ENCODE measurements at places on chromosomes 3 and 15.

DNA sequence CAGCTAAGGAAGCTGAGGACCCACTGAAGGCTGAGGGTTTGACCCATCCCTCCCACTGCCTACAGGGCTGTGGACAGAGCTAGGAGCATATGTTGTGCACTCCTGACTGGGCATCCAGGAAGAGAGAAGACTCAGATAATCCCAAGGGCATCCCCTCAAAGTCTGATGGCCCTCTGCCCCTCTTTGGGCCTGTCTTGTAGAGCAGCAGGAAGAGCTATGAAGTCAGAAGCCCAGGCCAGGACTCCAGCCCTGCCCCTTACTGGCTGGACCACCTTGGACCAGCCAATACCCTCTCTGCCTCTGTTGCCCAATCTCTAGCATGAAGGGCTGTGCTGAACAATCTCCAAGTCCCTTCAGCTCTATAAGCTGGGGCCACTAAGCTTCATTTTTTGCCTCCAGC is 210.8 kb downstream of the RPLP1 start:
- DNase-seq = no peak

- no peak for DNase-seq
Measured at GRCh38 chr3:127228866-127229265, 35.9 kb downstream of the PRR23E start.

DNA sequence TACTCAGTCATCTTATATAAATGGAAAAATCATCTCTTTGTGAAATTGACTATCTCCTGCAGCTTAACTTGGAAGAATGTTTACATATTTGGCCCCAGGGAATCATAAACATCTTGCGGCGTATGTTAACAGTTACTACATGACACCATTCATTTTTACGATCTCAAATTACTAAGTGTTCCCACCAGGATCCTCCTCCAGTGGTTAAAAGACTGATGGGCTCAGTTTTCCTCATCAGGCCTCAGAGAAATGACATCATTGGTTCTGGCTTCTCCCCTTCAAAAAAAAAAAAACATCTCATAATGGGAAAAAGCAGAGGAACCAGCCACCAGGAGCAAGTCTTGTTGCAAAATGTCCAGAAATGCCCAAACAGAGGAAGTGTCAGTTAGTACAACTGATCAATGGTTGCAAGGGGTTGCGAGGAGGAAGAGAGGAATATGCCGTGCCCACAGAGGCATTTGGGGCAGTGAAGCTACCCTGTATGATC is 70.5 kb upstream of the LIPC start:
- DNase-seq = no peak

GRCh38 chr3:153285194-153285641 is 123.2 kb downstream of the RAP2B start:
- DNase-seq = no peak

GRCh38 chr15:90003736-90004135 is 2.6 kb downstream of the ZNF710 start:
- no peak for DNase-seq

- DNase-seq = no peak
Measured at GRCh38 chr3:192840143-192840836, 77.4 kb downstream of the MB21D2 start.

DNA sequence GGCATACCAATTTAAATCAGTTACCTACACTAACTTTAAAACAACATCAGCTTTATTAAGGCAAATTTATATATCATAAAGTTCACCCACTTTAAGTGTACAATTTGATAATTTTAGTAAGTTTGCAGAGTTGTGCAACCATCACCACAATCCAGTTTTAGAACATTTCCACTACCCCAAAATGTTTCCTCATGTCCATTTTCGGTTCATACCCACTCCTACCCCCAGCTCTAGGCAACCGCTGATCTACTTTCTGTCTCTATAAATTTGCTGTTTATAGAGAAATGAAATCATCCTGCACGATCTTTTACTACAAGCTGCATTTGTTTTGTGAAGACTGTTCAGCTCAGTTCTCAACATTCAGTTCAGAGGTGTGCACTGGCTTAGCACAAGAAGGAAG is 31.5 kb upstream of the FAM81A start:
- DNase-seq = no peak

DNA sequence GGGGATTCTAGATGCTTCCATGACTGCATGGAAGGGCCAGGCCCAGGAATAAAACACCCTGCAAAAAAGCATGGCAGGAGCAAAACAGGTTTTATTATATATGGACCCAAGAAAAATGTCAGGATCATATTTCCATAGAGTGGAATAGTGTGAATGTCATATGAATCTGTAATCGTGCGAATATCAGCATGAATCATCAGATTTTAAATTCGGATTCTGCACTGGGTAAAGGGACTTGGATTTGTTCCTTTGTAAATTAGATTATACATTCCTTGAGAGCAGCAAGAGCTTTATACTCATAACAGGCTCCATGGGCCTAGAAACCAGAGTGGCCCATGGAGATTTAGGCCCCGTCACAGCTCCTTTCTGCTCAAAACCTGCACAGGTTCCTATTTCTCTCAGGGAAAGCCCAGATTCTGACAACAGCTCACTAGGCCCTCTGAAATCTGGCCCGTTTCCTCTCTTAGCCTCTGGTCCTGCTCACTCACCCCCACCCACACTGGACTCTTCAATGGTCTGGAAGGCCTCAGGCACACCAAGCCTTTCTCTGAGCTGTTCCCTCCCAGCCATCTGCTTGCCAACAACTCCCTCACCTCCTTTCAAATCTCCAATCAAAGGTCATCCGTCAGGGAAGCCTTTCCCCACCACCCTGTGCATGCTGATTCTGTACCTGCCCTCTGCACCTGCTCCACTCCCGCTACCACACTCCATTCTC is 76.0 kb downstream of the FEM1B start:
- no peak for DNase-seq

- peak; percentile 26 for DNase-seq
Measured at GRCh38 chr3:179146911-179147513, 1.1 kb upstream of the PIK3CA start.

DNA sequence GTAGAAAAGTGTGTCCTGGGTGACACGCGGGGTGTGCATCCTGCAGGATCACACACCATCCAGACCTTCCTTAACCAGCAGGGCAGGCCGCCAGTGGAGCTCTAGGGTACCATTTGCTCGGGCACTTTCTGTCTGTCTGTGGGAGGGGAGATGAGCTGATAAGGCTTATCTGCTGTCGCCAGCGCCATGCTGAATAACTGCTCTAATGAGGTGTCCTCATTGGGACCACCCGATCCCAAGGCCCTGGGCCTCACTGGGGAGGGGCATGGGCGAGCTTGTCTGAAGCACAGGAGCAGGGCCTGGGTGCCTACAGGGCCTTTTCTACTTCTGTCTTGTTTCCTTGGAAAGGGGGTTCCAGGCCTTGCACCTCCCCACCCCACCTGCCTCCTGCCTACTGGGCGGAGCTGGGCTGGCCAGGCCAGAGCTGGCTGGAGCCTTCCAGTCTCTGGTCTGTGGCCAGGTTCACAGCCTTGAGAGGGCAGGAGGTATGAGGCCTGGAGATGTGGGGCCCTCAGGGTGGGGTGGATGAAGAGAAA is 2.5 kb upstream of the GATA2 start:
- DNase-seq = no peak

- no peak for DNase-seq
Measured at GRCh38 chr3:37493485-37494080, 319.2 kb upstream of the LRRFIP2 start.

DNA sequence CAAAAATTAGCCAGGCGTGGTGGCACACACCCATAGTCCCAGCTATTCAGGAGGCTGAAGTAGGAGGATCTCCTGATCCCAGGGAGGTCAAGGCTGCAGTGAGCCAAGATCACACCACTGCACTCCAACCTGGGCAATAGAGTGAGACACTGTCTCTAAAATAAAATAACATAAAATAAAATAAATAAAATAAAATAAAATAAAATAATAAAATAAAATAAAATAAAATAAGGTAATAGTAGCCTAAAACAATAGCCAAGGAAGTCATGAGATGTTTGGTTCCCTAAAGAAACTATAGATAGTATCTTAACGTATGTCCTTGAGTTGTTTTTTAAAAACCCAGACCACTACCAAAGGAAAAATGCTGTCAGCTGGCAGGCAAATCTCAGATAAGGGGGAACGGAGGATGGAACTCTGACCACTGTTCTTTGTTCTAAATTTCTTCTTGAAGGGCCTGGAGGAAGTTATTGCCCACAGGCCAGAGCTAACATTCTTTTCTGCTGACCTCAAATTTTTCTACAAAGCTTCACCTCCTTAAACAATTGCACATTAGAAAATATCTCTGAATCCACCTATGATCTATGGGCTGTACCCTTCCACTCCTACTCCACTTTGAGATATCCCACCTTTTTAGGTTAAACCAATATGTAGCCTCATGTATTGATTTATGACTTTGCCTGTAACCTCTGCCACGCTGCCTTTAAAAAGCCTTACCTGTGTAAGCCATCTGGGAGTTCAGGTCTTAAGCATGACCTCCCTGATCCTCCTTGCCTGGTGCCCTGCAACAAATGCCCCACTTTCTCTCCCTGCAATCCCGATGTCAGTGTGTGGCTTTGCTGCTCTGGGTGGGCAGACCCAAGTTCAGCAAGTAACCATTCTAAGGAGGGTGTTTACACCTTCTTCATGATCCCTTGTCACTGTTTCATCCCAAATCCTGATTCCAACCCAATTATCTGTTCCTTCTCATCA is 126.2 kb upstream of the BHLHE40 start:
- DNase-seq = no peak

- no peak for DNase-seq
Measured at GRCh38 chr15:89399238-89400115, 64.9 kb upstream of the POLG start.

- peak; percentile 45 for DNase-seq
Measured at GRCh38 chr3:193095366-193095765, 145.7 kb upstream of the PLAAT1 start.

DNA sequence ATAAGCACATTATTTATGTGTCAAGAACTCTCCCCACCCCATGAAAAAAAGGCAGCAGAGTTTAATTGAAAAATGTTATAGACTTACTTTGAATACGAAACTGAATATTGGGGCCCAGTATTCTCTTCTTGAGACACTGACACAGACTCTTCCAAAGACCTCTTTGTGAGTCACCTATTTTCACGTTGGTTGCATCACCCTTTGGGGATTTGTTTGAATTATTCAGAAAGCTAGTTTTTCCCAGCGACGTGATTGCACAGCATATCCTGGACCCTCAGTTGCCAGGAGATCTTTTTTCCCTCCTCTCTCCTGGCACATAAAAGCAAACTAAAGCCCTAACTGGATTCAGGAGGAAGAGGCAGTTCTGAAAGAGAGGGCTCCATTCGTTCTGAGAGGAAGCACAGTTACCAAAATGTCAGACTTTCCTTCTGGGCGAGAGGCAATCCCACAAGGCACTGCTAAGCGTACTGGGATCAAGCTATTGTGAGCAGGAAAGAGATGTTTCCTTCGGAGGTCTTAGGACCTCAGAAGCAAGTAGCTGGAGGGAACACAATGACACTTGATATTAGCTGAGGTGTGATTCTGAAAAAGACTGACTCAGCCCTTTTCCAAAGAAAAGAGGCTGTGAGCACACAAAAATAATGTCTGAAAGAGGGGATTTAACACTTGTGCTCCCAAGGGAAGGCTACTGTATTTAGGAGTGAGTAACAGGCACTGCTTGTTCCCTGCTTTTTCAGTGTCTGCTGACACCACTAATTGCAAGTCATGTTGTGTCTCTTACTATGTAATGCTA is 65.8 kb upstream of the CADPS start:
- DNase-seq = no peak

- no peak for DNase-seq
Measured at GRCh38 chr3:52277071-52277964, 1.1 kb downstream of the WDR82 start.

DNA sequence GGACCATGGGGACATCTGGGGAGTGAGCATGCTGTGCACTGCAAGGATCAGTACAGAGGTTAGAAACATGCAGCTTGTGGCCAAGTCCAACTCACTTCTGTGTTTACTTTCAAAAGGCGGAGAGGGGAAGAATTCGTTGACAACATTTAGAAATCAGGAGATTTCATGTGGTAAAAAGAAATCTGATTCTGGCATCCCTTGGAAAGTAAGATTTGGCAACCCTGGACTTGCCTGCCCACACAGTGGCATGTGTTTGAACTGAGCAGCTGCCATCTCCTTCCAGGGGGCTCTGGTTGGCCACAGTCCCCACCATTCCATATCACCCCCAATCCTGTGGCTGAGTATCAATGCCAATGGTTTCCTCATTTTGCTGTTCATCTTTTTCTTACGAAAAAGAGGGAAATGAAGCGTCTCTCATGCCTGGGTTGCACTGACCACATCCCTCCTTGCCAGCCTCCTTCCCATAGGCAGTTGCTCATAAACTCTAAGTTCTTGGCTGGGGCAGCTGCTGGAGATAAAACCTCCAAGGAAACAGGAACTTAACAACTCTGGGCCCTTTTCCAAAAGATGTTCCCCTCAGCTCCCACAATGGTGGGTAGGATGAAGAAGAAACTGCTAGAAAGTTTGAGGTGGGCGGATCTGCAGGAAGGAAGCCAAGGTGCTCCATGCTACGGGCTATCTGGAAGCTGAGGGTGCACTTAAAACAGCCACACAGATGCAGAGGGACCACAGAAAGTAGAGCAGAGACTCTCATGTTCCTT is 29.2 kb downstream of the SLC6A11 start:
- DNase-seq = no peak

GRCh38 chr15:42364529-42364928 is 5.2 kb downstream of the CAPN3 start:
- no peak for DNase-seq

DNA sequence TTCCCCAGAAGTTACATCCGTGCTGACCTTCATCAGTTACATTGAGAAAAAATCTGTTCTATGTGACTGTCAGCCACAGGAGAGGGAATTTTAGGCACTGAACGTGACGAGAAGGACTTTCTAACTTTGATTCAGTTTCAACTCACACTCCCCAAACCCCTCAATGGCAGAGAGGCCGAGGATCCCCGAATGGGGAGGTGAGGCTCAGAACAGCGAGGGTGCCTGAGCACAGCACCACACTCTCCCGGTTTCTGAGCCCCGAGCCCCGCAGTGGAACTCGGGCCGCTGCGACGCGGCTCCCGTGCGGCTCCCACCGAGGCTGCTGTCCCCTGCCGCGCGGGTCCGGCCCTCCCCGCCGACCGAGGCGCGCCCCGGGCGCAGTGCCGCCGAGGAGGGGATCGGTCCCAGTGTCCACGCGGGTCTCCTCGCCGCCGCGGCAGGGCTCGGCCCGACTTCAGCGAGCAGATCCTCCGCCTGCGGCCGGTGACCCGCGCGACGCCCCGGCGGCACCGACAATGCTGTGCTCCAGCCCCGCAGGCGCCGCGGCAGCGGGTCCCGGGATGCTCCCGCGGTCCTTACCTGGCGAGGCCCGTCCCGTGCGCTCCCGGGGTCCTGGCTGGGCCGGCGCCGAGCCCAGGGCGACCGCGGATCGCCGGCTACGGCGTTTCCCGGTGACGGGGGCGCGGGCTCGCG is 439 bp downstream of the CTXND1 start:
- no peak for DNase-seq

Data from kidney epithelial cell (primary cell).